ENCODE measurements at places on chromosomes 1 and 21. TPM values are rescaled to one million over a fixed set of nuclear protein-coding genes. Genes with fewer than 3 reads are reported as not detected.
A peak's percentile ranks its signal among the peaks of the same experiment; 100 is the strongest.

- DNase-seq = peak; percentile 82
Observed at GRCh38 chr1:16146279-16147155, 9.4 kb downstream of the EPHA2 start.

GRCh38 chr1:68229650-68230483 is 2.5 kb downstream of the WLS start:
- peak; percentile 53 for DNase-seq

- DNase-seq = no peak
Observed at GRCh38 chr21:26815197-26815596, 30.0 kb downstream of the ADAMTS1 start.

GRCh38 chr1:193654951-193655735 is 468.7 kb upstream of the B3GALT2 start:
- DNase-seq = no peak

DNA sequence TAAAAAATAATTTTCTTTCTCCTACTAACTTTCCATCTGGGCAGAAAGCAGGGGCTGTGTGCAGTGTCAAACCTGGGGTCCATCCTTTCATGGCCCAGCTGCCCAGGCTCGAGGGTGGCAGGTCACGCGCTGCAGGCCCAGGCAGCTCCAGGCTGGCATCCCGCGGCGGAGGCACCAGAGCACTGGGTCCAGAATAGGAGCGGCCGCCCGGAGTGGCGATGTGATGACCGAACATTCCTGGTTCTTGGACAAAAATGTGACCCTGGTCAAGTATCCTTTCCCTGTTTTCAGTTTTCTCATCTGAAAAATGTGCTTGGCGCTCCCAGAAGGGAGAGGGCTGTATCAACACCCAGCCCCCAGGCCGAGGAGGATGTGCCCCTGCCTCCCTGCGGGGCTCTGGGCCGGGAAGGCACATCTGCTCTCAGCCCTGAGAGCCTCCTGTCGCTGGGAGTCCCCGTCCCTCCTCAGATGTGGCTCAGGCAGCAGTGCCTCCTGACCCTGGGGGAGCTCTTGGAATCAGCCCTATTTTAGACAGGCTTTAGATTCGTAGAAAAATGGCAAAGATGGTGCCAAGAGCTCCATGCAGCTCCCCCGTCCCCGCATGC is 29.3 kb downstream of the SLX9 start:
- DNase-seq = no peak

- DNase-seq = no peak
Observed at GRCh38 chr1:184912392-184912791, 61.9 kb downstream of the NIBAN1 start.

DNA sequence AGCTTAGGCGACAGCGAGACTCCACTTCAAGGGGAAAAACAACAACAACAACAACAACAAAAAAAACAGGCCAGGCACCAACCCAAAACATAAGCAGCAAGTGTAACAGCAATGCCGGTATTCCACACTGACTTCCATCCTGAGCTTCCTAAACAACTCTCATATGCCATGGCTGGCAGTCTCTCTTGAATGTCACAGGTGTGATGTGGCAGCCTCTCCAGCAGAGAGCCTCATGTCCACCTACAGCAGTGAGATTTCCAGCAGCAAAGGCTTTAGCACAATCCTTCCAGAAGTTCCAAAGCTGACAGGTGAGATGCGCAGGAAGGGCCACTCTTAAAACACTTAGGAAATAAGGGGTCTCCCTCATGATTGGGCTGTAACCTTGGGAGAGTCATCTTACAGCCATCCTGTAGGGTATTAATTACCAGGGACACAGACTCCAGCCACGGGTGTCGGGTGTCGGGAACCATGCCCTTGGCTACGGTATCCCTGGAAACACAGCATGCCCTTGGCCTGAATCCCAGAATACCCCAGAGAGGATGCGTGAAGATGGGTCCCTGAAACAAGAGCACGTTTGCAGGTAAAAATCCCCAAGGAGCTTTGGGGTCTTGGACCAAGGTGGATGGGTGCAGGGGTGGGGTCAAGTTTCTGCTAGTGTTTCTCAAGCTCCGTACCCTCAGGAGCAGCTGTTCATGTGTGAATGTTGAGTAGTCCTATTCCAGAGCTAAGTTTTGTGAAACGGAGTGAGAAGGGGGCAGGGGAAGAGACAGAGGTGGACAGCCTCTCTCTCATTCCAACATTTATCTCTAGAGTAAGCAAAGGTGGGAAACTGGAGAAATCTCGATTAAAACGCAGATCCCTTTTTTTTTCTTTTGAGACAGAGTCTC is 31.4 kb downstream of the CLSTN1 start:
- peak; percentile 40 for DNase-seq

DNA sequence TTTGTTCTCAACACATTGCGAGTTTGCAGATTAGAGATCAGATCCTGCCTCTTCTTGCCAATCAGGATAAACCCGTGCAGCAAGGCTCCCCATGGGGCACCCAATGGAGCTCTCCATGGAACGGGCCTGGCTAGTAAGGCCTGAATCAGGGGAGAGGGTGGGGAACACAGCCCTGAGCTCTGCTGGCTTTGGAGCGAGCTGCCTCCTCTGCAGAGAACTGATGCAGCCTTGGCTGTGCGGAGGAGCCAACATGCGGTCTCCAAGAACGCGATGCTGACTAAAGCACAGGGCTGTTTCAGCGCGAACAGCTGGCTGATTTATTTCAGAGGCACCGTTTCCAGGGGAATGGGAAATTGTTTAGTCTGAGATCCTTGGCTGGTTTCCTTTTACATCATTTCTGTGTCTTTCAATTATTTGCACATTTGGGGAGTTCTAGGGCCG is 139.7 kb downstream of the TSEN15 start:
- peak; percentile 97 for DNase-seq

DNA sequence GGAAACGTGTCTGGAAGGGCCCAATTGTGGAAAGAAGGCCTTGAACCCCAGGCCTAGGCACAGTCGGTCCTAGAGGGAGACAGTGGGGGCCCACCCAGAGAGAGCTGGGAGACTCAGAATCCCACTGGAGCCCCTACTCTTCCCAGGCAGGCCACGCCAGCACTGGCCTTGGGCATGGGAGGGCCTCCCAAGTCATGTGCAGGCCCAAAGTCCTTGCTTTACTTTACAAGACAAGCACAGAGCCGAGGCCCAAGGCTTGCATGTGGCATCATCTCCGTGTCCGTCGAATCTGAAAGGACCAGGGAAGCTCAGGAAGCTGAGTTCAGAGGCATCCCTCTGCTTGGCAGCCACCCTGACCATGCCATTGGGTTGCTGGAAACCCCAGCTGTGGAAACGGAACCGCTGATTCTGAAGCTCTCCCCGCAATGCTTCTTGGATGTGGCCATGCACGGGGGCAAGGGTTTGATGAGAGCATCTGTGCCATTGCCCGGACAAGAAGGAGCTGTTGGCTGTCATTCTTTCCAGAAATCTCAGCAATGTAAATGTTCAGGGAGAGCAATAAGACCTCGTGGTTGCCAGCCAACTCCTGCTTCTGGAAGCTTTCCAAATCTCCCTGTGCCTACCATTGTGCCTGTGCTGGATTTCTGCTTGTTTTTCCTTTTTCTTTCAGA is 32.8 kb downstream of the ABCG1 start:
- DNase-seq = no peak

GRCh38 chr1:153429266-153430165 is 13.2 kb downstream of the S100A7A start:
- DNase-seq = no peak

GRCh38 chr1:94514095-94514727 is 27.3 kb downstream of the F3 start:
- peak; percentile 20 for DNase-seq

GRCh38 chr1:246110343-246111219 is 396.5 kb downstream of the SMYD3 start:
- no peak for DNase-seq

GRCh38 chr1:45243476-45244343 is 37.3 kb upstream of the ZSWIM5 start:
- DNase-seq = no peak

DNA sequence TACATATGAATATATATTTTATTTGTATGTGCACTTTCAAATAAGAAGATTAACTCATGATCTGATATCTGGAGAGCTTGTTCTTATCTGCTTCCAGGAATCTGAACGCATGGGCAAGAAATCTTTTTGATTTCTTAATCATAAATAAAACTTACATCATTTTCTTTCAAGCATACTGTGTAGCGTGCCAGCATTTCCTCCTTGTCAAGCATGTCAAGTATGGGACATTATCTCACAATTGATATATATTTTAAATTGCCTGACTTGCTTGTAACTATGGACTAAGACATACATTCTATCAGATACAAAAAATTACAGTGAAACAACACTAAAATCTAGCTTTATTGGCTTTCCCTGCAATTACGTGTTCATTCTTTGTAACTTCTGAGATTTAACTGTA is 1128.2 kb downstream of the PLA2G4A start:
- DNase-seq = no peak

DNA sequence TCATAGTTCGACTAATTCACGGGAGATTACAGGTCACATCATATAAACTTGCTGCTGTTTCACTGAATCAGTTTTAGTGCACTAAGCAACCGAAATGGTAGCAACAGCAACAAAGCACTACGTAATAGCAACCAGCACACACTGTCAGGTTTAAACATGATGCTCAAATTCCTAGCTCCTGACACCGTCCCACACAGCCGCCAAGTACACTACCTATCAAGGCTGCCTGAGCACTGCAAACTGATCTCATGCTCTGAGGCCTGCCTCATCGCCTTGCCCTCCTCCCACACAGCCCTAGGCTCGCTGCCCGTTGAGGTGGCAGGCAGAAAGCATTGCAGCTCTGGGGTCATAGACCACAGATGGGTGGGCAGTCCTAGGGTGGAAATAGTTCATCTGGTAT is 12.4 kb downstream of the LAMC2 start:
- DNase-seq = peak; percentile 63

GRCh38 chr1:151326619-151327222 is 495 bp downstream of the PI4KB start:
- DNase-seq = peak; percentile 83

DNA sequence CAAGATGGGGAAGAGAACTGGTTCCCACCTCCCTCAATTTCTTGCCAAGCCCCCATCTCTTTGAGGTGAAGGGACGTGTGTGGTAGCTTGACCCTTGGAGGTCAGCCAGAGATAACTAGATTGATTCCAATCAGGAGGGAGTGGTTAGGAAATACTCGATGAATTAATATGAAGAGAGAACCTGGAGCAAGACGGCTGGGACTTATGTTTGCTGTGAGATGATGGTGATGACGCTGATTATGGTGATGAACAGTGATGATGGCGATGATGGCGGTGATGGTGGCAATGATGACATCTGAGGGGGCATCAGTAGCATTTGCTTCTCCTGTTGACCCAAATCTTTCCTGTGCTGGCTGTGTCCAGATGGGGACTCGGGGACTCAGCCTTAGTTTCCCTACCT is 724 bp downstream of the PADI1 start:
- DNase-seq = no peak

DNA sequence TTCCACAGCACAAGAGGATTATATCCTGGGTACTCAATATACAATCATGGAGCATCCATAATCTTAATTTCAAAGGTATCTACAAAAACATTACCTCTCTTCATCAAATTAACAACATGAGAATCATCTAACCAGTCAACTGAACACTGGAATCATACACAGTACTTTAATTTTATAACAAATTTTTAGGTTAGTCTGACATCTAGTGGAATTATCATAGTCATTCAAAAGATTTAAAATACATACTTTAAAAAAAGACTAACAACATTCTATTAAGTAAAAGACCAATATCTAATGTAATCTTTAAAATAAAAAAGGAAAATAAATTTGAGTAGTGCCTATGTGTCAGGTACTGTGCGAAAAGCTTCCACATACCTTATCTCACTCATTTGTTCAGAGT is 16.8 kb upstream of the SH3GLB1 start:
- DNase-seq = no peak

DNA sequence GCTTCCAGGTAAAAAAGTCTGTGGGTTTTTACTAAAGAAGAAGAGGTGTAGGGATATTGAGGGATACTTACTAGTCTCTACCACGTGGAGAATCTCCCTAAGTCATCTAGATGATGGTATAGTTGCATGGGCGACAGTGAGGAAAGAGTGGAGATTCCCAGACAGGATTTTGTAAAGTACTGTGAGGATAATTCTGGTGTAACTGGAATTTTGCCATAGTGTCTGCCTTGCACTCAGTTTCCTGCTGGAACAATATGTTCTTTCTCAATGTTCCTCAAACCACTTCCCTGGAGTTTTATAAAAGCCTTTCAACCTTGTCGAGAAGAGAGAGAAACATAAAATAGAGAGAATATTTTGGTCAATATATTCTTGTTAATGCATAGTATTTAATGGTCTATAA is 95.1 kb upstream of the WLS start:
- DNase-seq = no peak

- DNase-seq = no peak
Observed at GRCh38 chr1:3331564-3331963, 122.9 kb upstream of the ARHGEF16 start.

GRCh38 chr1:88609051-88609450 is 75.0 kb upstream of the PKN2 start:
- DNase-seq = no peak

DNA sequence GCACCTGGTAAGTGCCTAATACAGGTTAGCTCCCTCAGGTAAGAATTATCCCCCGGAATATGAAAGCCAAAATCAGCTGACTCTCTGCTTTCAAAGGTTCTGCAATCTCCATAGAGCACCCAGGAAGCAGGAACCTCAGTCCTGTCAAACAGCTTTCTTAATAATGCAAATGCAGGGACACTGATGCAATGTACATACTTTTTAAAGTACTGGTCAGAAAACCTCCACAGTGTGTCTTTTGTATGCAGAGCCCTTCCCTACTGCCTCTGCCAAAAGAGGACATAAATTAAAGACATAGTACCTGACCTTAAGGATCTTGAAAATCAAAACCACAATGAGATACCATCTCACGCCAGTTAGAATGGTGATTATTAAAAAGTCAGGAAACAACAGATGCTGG is 365.0 kb upstream of the KAZN start:
- no peak for DNase-seq

DNA sequence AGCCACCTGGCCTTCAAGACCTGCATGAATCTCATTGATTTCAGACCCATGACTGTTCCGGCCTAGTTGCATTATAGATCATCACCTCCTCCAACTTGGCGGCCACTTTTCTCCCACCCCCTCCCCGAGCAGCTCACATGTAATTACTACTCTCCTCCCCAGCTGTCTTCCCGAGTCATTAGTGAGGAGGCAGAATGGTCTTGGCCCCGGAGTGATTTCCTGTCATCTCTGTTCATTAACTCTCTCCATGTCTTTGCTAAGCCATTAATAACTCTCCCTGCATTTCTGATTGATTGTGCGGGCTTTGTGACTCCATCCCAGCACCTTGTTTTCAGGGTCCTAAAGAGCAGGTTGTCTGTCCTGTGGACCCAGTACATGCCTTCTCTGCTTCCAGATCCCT is 75.6 kb upstream of the CNTN2 start:
- DNase-seq = no peak

Gene TAF13
- polyA plus RNA-seq = 53.9 TPM

Gene LRRC8B
- polyA plus RNA-seq = 4.0 TPM

Gene RIPPLY3
- polyA plus RNA-seq = 0.12 TPM

Gene AK2
- polyA plus RNA-seq = 150 TPM

Gene GCSAML
- 0.12 TPM for polyA plus RNA-seq

Gene SHISAL2A
- polyA plus RNA-seq = 4.4 TPM

Gene PGBD5
- polyA plus RNA-seq = 39.1 TPM

Gene TTC24
- 0.31 TPM for polyA plus RNA-seq
